ENCODE measurements at places on chromosomes 2 and 18.

DNA sequence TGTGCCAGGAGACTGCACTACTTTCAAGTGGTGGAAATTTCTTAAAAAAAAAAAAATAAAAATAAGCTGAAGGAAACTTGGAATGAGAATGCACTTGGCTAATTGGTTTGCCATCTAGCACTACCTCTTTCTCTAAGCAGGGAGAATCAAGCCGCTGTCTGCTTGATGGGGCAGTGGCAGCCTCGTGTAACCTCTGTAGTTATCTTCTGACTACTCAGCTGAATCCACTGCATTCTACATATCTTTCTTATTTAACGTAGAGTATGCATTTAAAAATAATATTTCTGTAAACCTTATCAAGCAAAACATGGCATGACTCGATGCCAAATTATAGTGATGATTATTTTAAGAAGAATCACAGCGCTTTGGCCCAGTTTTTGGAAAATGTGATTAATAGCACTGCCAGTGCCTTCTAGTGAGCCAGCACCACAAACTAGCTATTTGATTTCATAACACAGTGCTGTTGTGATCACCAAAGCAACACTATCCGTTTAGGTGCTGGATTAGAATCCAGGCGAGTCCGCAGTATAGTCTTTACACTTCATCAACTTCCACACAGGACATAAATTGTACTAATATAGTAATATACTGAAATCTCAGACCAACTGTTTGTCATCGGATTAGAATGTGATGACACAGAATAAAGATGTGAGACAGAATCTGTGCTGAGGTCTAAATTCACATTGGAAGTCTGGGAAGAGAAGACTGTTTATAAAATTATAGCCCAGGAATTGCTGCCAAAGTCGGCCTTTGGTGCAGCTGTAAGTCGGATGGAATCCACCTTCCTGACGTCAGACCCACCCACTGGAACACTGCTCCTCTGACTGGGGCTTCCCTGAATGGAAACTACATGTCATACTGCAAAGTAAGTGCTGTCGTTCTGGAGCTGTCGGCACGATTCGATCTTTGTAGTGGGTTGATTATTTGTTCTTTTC lies 136.5 kb upstream of the ETAA1 start:
- DNase-seq = no peak

DNA sequence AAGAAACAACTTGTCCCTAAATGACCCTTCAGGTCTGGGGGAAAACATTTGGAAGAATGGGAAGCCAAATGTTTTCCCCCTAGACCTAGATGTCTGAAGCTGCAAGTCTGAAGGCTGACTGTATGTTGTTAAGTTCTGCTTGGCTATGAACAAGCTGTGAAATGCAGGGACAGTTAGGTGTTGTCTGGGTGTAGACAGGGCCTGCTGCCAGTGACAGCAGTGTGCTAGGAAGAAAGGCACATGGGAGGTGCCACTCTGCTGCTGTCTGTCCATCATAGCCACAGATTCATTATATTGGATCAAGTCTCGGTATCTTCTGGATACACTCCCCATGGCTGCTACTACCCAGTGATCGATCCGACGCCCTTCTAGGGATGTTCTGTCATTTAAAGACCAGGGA lies 265.9 kb upstream of the PXDN start:
- no peak for DNase-seq

GRCh38 chr2:170740660-170741059 lies 25.5 kb downstream of the SP5 start:
- no peak for DNase-seq

DNA sequence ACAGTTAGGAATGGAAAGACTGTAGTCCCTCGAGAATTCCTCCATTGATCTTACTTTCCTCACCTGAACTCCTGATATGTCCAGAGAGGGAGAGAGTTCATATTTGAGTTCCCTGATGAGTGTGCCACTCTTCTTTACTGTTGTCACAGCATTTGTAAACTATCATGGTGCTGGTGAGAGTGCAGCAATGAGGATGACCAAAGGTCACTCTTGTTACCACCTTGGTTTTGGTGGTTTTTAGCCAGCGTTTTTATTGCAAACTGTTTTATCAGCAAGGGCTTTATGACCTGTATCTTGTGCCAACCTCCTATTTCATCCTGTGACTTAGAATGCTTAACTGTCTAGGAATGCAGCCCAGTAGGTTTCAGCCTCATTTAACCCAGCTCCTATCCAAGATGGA lies 1062.5 kb downstream of the BCL11A start:
- DNase-seq = no peak

DNA sequence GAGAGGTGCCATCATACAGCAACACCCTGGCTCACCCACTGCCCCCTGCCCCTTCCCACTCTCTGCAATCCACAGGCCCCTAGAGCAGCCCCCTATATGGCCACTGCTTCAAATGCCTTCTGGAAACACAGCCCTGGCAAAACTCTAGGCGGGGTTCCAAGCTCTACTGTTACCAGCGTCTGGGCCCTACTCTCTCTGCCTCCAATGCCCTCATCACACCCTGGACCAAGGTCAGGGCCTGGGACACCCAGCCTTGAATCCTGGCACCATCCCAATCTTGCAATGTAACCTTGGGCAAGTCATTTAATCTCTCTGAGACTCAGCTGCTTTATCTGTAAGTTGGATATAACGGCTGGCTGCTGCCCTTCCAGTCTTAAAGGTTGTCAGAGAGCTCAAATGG lies 39.2 kb upstream of the LOXHD1 start:
- DNase-seq = no peak

DNA sequence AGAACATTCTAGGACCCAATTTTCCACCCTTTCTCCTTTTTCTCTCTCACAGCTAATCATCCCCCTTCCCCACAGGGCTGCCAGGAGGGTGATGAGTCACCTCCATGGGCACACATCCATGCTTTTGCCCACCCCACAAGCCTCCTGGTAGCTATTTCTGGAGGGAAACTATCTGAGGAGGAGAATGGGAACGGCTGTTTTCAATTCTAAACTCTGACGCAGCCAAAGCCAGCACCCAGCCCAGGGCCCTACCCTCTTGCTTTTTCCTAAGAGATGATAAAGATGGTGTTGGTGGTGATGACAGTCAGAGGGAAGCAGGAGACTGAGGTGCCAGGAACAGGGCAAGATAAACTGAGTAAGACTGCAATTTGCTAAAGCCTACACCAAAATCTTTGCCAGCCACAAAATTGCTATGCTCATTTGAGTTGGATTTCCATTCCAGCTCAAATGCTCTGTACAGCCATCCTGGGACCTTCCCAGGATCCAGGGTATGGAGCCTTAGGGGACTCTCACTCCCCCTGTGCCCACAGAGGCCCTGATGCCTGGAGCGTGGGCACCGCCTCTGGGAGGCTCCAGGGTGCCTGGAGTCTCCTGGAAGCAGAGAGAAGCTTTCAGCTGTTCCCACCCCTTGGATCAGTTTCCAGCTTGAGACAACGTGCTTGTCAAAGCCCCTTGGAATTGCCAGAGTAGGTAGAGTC lies 62.0 kb upstream of the FZD7 start:
- DNase-seq = no peak

DNA sequence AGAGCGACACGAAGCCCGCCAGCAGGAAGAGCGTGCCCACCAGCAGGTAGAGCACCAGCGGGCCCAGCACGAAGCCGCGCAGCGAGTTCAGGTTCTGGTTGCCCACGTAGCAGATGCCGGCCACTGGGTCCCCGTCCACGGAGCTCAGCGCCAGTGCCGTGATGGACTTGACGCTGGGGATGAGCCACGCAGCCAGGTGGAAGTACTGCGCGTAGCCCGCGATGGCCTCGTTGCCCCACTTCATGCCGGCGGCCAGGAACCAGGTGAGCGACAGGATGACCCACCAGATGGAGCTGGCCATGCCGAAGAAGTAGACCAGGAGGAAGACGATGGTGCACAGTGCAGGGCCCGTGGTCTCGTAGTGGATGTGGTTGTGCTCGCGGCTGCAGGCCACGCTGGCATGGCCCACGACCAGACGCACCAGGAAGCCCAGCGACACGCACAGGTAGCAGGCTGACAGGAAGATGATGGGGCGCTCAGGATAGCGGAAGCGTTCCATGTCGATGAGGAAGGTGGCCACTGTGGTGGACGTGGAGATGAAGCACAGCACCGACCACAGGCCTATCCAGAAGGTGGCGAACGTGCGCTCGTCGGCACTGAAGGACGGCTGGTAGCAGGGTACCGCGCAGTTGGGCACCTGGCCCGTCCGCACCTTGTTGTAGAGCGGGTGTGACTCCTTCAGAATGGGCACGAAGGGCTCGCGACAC lies 2.1 kb downstream of the FZD5 start:
- no peak for DNase-seq

DNA sequence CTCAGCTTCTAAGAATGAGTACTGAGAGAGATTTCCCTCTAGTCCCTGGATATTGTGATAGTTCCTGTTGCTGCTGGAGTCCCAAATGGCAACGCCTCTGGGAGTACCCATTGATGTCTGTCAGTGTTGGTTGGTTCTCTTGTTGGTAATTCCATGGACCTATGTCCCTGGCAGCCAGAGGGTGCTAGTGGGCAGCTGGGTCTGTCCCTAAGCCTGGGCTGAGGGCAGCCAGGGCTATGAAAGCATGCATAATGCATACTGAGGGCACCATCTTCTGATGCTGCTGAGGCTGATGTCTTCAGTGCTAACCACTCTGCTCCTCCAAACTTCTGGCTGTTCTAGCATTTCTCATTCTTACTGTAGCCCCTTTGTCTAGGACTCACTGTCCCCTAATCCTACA lies 35.9 kb downstream of the NABP1 start:
- no peak for DNase-seq

DNA sequence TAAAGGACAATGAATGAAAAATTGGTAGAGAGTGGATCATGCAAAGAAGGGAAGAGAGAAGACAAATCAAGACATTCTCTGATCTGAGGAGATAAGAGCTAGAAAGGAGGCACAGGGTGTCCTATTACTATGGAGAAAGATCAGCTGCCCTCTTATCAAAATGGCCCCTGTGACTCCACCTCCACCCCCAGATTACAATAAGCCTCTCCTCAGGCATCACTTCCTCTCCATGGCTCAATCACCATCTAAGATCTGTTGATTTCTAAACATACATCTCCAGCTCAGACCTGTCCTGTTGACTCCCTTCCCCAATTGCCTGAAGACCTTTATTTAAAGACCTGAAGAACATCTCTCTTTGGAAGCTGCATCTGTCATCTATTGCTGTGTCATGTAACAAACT lies 43.2 kb downstream of the SP100 start:
- no peak for DNase-seq

GRCh38 chr2:4995466-4995865 lies 696.7 kb upstream of the SOX11 start:
- DNase-seq = no peak

GRCh38 chr18:305003-305501 lies 37.2 kb upstream of the THOC1 start:
- no peak for DNase-seq

DNA sequence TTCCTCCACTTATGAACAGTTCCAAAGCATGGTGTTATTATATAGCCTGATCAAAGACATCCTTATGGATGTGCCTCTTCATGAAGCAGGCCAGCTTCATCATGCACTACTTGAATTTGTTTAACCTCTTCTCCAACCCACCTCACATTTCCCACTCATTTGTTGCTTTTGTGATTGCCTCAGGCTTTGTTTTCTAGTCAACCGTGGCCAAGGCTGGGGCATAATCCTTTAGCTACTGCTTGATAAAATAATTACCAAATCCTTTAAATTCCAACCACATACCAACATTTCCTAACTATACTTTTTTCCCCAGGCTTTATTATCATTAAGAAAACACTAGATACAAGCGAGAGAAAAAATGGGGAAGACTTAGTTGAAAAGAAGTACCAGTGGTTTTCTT lies 39.6 kb upstream of the SCN1A start:
- DNase-seq = no peak

DNA sequence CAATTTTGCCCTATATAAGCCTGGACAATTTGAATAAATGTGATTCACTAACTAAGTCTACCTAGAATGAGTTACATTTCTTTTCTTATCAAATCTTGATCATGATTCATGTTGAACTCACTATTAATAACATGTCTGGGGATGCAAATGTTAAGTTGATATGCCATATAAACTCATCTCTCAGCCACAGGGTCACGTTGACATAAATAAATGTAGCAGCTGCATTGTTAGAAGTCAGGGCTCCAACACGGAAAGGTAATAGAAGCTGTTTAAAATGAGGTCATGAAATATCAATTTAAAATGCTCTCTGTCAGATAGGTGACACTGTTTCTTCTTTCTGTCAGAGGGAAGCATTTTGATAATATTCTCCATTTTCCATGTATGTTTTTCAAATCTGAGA lies 521.9 kb downstream of the CCDC85A start:
- DNase-seq = no peak

GRCh38 chr2:9975328-9975727 lies 23.8 kb downstream of the GRHL1 start:
- DNase-seq = no peak

GRCh38 chr2:226883296-226883795 lies 47.5 kb downstream of the RHBDD1 start:
- DNase-seq = no peak

DNA sequence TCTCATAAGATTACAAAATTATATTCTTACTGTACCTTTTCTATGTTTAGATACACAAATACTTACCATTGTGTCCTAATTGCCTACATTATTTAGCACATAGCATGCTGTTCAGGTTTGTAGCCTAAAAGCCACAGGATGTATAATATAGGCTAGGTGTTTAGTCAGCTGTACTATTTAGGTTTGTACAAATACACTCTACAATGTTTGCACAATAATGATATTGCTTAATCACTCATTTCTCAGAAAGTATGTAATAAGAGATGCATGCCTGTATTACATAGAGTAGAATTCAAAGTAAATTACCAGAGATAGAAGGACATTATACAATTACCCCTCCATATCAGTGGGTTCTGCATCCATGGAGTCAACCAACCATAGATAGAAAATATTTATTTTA lies 201.1 kb upstream of the COL3A1 start:
- DNase-seq = no peak

DNA sequence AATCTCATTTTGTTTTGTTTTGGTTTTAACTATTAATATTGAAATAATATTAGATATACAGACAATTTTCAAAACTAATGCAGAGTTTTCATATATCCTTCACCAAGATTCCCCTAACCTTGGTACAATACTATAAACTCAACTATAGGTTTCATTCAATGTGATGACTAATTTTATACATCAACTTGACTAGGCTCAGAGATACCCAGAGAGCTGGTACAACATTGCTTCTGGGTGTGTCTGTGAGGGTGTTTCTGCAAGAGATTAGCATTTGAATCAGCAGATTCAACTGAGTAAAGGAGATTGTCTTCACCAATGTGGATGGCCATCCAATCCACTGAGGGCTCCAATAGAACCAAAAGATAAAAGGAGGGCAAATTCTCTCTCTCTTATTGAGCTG lies 221.3 kb upstream of the CRIM1 start:
- no peak for DNase-seq

DNA sequence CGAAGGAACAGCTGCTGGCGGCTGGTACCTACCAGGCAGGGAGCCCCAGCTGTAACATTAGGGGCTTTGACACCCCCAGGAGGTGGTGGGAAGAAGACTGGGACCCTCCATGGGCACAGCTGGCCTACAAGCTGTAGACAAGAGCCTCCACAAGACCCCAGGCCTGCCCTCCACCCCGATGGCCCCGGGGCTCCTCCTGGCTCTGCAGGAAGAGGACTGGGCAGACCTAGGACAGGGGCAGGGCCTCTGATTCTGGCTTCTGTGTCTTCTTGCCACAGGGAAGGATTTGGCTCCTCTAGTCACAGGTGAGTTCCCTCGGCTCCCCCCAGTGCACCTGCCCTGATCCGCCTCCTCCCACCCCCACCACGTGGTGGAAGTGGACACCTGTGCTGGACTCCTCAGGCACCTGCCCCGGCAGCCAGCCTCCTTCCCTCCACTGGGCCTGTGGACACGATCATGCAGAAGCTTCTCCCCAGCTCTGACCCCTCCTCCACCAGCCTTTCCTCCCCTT lies 53.4 kb upstream of the ODC1 start:
- DNase-seq = no peak

Data from stimulated activated CD4-positive, alpha-beta T cell treated with anti-CD3 and anti-CD28 coated beads, Interleukin-1b, Interleukin-23, amount 100 ng/mL, for 24 hours (primary cell).